Activated CD8-positive, alpha-beta memory T cell treated with anti-CD3 and anti-CD28 coated beads, Interleukin-2, amount 10 ng/mL, durations not matched to agents 7 days and 5 days (primary cell): ENCODE measurements at places on chromosomes 1 and 21. TPM values are rescaled to one million over a fixed set of nuclear protein-coding genes. Genes with fewer than 3 reads are reported as not detected.

RXFP4 gene
- total RNA-seq: not detected

KRTAP11-1 gene
- total RNA-seq: not detected

COA7 gene
- total RNA-seq: 26.3 TPM

GJA9 gene
- total RNA-seq: not detected
